ENCODE measurements at places on chromosomes 16 and 17.
A peak's percentile ranks its signal among the peaks of the same experiment; 100 is the strongest.

- DNase-seq: no peak
Measured at GRCh38 chr17:59327121-59327980, 4.1 kb upstream of the YPEL2 start.

GRCh38 chr16:63361032-63361624 lies 1324.9 kb upstream of the CDH8 start:
- DNase-seq: no peak

DNA sequence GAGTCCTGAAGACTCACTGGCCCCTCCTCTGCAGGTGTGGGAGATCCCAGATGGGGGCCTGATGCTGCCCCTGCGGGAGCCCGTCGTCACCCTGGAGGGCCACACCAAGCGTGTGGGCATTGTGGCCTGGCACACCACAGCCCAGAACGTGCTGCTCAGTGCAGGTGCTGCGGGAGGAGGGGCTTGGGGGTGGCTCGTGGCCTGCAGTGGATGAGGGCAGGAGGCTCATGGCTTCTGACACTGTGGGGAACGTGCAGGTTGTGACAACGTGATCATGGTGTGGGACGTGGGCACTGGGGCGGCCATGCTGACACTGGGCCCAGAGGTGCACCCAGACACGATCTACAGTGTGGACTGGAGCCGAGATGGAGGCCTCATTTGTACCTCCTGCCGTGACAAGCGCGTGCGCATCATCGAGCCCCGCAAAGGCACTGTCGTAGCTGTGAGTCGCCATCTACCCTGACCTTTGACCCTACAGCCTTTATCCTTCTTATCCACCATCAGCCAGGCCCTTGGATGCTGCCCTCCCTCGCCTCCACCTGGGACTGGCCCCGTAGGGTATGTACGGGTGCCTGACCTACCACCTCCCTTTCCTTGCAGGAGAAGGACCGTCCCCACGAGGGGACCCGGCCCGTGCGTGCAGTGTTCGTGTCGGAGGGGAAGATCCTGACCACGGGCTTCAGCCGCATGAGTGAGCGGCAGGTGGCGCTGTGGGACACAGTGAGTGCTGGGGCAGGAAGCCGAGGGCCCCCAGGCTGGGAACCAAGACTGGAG lies 3.6 kb downstream of the CORO1A start:
- peak; percentile 57 for DNase-seq

DNA sequence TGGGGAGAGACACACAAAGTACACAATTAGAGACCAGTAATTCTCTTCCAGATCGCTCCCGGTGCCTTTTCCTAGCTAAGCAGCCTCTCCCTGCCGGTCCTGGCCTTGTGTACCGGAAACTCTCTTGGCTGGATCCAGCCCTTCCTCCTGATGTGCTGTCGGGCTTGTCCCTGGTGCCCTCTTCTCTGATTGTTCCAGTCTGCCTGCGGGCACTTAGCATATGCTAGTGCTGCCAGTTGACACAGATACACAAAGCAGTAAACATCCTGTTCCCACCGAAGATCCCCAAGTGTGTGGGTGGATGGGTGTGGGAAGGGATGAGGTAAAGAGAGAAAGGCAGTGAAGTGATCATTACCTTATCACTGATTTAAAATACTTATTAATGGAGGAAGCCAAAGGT lies 9.7 kb downstream of the HS3ST3B1 start:
- DNase-seq: no peak

DNA sequence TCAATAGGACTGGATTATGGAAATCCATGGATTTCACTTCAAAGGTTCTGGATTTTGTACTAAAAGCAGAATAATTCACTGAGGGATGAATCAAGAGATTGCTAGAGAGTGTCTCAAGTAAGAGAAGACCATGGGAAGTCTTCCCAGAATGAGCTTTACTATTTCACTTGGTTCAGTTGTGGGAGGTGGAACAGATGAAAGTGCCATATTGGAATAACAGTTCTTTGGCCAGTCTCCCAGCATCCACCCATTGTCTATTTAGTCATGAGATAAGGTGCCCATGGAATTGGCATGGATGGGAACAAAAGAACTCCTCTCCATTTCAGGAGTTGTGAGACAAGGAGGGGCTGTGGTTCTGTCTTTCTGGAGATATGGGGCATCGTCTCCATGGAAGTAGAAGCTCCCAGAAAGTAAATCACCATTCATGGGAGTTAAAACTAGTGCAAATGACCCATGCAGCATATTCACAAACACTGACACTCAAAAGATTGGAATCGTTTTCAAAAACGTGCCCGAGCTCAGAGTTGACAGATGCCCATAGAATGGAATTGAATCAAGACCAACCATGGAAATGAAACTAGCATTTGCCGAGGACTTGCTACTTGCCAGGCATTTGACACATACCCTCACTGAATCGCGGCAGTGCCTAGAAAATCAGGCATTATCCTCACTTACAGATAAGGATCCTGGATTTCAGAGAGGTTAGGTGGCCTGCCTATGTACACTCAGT lies 36.2 kb upstream of the CLEC3A start:
- DNase-seq: no peak

GRCh38 chr17:37478187-37478586 lies 11.5 kb upstream of the DUSP14 start:
- peak; percentile 67 for DNase-seq

GRCh38 chr17:72311004-72311403 lies 190.2 kb downstream of the SOX9 start:
- no peak for DNase-seq

GRCh38 chr16:83953796-83954576 lies 946 bp downstream of the OSGIN1 start:
- no peak for DNase-seq

GRCh38 chr17:50261051-50261915 lies 13.0 kb upstream of the TMEM92 start:
- DNase-seq: no peak

GRCh38 chr16:65727534-65728137 lies 605.8 kb upstream of the CDH11 start:
- DNase-seq: no peak

DNA sequence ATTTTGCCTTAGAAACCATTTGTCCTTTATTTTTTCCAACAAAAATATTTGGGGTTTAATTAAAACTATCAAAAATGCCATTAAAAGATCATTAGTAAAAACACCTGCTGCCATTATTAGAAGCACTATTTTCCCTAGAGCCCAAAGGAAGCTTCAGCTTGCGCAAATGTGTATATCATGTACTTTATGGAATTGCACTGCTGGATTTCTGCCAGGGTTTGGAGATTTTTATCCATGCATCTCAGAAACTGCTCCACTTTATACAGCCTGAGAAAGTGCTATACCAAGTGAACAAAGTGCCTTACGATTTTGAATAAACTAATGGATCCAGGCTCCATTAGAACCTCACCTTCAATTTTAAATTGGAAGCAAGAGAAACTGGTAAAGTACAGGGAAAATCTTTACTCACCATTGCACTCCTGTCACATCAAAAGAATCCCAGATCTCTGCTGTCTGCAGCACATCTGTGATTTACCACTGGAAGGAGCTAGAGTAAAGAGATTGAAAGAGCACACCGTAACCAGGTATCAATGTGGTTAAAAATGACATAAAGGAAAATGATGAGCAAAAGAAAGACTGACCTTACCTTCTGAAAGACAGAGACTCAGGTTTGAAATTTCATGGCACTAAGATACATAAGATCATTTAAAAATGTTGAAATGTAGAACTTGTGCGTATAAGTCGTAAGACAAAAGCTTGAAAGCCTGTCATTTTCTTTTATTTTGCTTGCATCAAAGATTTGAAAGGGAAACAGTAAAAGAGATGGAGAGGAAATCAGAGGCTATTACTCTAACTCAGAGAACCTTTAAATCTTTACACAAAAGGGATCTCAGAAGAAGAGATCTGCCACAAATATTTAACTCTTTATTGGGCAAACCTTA lies 678.1 kb upstream of the GOT2 start:
- no peak for DNase-seq

DNA sequence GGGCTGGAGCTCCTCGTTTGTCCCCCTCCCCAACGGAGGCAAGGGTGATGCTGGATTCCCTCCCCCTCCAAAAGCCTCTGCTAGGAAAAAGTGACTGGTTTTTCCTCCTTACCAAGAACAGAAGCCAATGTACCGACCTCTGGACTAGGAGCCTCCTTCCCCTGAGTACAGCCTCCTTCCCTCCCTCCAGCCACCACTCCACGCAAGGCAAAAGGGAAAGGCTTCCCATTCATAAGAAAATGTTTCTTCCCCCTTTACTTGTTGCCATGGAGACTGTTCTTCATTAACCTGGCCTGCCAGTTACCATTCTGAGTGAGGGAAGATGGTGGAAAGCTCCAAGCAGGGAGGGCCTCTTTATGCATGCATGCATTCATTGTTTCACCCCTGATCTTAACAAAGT lies 4.3 kb upstream of the PIMREG start:
- no peak for DNase-seq

- no peak for DNase-seq
Measured at GRCh38 chr17:10579270-10579669, 29.8 kb upstream of the MYH2 start.

DNA sequence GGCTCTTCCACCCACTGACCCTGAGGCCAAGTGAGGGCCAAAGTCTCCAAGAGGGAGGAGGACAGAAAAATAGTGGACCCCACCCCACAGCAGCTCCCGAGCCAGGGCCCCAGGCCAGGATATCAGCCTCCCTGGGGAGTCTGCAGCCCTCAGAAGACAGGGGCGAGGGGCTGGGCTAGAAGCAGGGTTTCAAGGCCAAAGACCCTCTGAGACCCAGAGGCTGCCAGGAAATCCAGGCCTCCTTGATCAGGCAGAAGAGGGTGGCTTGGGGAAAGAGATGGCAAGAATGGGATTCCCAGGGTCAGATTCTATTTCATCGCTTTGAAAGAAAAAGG lies 156.1 kb downstream of the ZNF423 start:
- no peak for DNase-seq

GRCh38 chr17:2391597-2392251 lies 9.1 kb downstream of the MNT start:
- DNase-seq: no peak

DNA sequence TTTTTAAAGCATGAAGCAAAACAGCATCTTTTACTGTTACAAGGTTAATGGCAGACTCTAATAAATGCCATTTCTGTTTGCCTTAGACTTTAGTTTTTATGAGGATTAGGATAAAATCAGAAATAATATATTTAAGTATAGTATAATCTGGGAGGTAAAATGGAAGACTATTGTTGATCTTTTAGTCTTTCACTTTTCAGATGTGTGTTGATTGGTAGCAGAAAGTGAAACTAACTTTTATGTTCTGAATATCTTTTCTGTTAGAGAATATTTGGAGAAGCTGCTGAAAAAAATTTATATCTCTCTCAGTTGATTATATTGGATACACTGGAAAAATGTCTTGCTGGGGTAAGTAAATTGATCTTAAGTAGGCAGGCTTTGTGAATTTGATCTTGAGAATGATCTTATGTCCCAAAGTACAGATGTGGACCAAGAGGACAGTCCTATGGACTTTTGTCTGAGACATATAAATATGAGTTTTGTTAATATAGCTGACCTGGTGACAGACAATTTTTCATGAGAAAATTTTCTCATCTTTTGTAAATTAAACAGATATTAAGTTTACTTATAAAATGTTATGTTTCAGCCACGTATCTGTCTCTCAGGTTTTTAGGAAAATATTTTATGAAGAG lies 64.1 kb downstream of the NF1 start:
- DNase-seq: no peak

DNA sequence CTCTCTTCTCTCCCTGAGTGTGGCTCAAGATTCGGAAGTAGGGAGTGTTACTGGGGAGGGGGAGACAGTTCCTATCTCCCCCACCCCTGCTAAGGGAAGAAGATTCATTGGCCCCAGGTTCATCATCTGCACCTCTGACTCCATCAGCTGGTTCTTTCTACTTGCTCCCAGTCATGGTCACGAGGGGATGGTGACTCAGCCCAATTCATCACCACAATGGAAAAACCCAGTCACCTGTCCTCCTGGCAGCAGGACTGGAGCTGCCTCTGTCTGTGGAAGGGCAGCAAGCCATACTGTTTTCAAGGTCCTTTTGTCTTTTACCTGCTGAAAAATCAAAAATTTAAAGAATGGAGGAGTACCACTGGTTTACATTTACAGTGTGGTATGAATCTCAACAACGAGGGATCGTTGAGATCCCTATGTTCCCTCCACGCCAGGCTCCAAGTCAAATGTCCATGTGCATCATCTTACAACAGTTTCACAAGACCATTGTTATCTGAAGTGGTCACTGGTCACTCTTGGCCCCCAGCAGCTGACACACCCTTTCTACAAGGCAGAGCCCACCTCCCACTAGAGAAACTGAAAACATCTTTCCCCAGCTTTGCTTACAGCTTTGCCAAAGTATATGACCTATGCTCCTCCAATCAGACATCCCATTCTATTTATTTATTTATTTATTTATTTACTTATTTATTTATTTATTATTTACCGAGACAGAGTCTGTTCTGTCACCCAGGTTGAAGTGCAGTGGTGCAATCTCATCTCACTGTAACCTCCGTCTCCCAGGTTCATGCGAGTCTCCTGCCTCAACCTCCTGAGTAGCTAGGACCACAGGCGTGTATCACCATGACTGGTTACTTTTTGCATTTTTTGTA lies 40.4 kb upstream of the NDRG4 start:
- no peak for DNase-seq

DNA sequence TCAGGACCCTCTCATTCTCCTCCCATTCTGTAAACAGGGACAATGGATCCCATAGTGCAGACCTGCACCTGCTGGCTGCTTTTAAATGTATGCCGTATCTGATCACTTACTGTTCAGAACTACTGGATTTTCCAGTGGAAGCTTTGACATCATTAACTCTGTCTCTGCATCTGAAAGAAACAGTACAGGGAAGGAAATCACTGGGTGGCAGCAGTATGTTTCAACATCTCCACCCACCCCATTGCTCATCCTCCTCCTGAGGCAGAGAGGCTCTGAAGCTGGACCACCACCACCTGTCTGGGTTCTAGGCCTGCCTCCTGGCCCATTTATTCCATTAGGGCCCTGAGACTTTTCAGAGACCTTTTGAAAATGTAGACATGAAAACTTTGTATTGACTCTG lies 2.6 kb downstream of the CCL15 start:
- DNase-seq: no peak

GRCh38 chr16:84663433-84664101 lies 15.3 kb downstream of the KLHL36 start:
- no peak for DNase-seq

DNA sequence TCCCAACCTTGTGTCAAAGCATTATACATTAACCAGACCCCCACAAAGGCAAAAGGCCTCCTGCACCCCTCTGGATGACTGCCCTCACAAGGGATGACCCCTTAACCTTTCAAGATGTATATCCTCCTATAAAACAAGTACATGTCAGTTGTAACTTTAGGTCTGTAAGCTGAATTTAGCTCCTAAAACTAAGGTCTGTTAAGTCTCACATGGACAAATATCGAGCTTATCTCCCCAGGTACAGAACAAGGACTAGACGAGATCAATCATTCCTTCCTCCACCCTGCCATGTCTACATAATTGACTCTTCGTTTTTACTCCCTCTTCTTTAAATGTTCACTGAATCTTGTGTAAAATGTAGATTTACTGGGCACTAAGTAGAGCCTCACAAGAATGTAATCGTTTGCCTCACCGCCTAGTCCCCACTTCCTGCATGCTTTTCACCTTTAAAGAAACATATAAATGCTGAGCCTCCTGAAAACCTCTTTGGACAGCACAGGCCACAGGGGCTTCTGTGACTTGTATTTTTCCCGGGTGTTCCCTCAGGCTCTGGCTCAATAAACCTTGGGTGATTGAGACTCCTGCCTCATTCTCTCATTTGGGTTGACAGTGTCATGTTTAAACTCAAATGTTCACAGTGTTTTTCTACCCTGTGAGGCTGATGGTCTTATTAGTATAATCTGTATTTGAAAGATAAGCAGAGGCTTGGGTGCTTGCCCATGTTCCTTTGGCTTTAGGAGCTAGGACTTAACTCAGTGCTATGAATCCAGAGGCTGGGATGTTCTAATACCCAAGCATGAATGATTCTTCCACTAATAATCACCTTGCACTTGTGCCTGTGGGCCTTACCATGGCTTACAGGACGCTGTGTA lies 37.6 kb downstream of the MMD start:
- no peak for DNase-seq
